ENCODE measurements at places on chromosomes 7 and 10.
A peak's percentile ranks its signal among the peaks of the same experiment; 100 is the strongest.

DNA sequence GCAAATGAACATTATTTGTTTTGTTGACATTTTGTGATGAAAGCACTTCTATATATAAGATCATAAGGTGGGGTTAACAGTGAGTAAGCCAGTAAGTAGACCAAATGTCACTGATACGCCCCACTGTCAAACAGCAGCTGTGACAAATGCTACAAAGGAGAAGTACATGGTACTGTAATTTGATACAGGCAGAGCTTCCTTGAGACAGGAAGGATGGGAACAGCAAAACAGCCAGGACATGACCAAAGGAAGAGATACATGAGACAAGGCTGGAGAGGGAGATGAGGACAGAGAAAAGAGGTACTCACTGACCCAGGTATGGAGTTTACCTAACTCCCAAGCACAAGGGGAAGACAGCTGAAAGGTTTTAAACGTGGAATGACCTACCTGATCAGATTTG, 127.0 kb downstream of the SRPK2 start:
- no peak for DNase-seq

DNA sequence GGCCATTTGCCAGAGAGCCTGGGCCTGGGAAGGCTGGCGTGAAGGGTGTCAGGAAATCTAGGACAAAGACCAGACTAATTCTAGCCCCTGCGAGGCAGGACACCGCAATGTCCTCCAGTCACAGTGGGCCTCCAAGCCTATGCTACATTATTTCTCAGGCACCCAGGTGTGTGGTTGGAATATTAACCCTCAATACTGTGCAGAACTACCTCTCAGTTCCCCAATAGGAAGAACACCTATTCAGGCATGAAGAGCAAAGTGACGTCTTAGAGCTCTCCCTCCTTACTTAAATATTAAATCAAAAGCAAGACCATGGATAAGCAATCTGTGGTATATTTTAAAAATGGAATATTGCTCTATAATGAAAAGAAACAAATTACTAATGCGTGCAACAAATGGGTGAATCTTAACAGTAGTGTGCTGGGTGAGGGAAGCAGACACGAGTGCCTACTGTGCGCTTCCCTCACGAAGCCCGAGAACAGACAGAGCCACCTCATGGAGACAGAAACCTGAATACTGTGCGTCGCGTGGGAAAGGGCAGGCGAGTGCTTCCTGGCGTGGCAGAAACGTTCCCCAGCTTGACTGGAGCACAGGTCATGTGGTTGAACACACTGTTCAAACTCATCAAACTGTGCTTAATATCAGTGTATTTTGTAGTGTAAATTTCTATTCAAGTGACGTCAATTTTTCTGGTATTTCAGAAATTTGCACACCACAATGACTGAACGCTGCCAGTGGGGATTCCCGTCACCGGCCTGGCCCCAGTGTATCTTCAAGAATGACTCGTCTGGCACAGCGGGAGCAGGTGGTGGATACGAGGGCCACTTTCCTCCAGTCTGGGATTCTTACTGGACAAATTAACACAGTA, 15.5 kb upstream of the PTPRN2 start:
- peak; percentile 55 for DNase-seq

DNA sequence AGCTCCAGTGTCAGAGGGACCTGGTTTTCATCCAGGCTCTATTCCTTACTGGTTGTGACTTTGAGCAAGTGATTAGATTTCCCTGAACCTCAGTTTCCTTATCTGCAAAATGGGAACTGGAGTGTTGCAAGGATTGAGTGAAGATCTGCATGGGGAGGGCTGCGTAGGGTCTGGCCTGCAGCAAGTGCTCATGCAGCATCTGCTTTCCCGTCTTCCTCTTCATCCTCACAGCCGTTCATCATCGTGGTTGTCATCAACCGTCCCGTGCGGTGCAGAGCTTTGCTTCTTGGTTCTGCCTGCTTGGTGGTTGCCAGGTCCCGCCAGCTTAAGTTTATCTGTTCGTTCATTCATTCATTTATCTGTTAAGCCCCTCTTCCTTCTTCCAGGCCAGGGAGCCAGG, 135.0 kb downstream of the GRK5 start:
- DNase-seq = no peak

DNA sequence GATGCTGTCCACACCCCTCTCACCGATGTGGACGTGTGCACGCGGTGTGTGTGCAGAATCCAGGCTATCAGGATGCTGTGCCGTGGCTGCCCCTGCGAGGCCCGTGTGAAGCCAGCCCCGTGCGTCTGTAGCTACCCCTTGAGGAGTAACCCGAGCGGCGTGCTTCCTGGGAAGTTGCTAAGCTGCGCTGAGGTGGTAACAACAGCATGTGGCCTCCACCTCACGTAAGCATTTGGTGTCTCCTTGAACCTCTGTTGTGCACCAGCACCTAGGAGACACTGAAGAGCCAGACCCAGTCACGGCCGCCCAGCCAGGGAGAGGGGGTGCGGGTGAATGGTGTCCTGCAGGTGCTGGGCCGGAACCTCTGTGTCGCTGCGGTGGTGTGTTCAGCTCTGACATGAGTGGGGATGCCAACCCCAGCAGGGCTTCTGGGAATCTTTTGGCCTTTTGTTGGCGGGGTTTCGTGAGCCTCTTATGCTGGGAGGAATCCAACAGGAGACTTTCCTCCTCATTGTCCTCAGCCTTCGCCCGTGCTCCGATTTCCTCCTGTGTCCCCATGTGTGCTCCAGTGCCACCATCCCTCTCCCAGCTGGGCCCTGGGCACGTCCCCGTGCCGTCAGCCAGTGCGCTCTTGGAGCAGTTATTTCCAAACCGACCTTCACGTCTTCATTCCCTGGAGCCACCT, 60.4 kb downstream of the DNAJB6 start:
- no peak for DNase-seq

DNA sequence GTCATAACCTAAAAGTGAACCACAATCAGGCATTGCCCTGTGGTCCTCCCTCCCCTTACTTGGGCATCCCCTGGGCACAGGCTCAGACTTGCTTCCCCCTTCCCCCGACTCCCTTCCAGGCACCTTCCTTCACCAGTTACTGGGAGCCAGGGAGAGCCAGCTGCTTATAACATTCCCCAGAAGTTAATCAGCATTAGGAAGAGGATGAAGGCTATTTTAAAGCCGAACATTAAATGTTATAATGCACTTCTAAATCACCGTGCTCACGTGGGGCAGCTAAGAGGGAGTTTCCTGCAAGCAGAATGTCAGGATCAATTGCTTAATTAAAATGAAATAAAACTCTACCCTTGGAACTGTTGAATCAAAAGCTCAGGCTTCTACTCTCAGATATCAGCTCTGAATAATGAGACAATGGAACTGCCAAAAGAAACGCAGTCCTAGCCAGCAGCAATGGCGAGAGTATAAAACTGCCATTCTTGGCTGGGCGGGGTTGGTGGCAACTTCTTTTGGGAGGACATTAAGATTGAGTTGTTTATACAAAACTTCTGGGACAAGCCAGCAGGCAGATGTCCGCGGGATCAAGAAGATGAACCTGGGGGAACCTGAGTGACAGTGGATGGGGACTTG, 169.5 kb downstream of the FANK1 start:
- DNase-seq = no peak

DNA sequence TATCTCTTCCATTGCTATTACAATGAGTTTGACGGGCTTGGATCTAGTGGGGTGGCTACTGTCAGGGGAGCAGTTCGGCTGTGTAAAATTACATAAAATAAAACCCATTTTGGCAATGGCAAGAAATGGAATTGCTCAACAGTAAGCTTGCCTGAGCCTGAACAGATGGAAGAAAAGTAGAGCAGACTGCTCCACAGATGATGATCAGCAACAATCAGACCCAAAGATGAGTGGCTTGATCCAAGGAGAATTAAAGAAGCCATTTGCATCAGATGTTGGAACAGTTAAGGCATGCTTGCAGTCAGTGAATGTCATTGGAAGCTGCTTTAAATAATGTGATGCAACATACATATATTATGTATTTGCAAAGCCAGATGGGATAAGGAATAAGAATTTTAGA, 256.6 kb upstream of the SMIM30 start:
- no peak for DNase-seq

DNA sequence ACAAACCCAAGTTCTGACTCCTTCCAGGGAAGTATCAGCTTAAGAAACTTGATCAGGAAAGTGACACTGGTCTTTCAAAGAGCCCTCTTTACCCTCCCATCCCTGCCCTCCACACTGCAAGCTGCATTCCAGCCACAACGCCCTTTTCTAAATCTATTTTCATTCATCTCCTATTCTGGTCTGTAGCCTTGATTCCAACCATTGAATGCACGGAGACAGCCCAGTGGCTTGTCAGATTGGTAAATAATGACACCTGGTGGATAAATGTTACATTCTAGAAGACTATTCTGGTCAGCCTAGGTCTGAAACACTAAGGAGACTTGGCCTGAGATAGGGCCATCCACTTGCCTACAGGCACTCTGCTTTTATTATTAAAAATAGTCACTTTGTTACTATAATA, 20.9 kb downstream of the MORN4 start:
- DNase-seq = no peak
